ENCODE measurements at places on chromosomes 6 and 20. TPM values are rescaled to one million over a fixed set of nuclear protein-coding genes. Genes with fewer than 3 reads are reported as not detected.

Gene PDYN
- not detected for total RNA-seq

GRCh38 chr6:137874204-137875057 is 7.4 kb downstream of the TNFAIP3 start:
- no peak for DNase-seq

GRCh38 chr6:41940759-41941279 is 789 bp downstream of the CCND3 start:
- peak; percentile 34 for DNase-seq

Gene RBM38
- 176 TPM for total RNA-seq

DNA sequence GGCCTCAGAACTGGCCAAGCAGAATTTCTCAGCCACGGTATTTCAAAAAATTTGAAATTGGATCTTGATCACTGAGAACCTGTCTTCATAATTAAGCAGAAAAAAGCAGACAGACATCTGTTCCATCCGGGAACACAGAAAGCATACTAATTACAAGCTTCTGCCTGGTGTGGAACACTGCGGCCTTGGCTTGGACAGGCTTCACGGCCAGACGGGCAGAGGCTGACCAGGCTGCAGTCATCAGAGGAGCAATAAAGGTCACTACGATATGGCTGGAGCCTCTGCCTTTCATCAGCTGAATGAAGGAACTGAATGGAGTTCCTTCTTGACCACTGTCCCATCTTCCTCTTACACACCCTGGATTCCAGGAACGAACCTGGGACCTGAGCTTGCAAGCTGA is 3.9 kb upstream of the NRSN1 start:
- no peak for DNase-seq

DNA sequence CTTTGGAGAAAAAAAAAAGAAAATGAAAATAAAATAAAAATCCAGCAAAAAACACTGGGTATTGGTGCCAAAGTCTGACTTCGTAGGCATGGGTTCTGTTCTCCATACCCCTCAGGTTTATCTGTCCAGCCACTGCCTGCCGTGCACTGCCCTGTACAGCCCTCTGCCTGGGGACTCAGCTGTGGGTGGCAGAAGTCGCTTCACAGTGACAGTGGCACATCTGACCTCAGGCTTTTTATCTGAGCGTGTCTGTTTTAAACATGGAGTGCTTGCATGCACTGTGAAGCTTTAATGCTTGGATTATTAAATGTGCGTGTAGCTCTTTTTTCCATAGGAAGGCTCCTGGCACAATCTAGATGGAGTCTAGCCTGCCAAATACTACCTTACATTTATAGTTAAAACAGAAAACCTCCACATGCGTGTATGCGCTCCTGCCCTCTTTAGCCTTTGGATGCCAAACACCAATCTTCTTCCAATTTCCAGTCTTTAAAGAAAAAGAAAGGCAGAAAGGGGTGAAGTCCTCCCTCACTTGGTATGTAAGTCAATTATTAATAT is 375.5 kb downstream of the UTRN start:
- no peak for DNase-seq

Gene TLDC2
- total RNA-seq, result not detected

GRCh38 chr6:99349171-99350141 is at the start of gene FAXC:
TSS of gene FAXC (minus strand) at chr6:99349674. CDS start at chr6:99349372, 302 bp downstream.
- no peak for DNase-seq

GRCh38 chr20:36117638-36118037 is 36.9 kb upstream of the EPB41L1 start:
- no peak for DNase-seq

Gene TFEB
- total RNA-seq, result 17.6 TPM

DNA sequence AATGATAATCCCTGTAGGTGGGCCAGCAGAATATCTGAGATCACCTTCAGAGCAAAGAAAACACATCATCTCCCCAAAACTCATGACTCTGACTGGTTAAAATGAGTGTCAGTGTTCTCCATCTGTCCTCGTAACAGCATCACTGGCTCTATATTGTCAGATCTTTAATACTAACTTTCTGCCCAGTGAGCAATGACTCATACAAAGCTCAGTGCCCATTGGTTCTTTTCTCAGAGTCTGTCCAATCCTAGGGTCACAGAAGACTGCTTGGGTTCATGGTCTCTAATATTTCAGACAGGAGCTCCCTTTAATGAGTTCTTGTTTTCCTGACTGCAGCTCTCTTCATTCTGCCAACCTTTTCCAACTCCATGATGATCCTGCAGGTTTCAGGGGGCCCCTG is 36.4 kb downstream of the HLA-DPB1 start:
- no peak for DNase-seq

DNA sequence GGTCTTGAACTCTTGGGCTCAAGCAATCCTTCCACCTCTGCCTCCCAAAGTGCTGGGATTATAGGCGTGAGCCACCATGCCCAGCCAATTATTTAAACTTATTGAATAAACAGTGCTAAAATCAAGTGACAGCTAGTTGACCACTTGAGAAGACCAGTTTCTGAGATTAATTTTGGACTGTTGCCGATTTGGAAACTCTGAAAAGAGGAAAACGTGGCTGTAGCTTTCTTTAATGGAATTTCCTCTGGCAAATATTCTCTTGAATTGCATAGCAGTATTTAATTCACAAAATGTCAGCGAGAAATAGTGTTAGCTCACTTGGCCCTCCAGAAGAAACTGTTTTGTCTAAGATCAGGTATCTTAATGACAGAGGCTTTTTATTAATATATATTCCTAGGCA is 754.5 kb downstream of the HDGFL1 start:
- no peak for DNase-seq

GRCh38 chr6:33957892-33958525 is 154.2 kb upstream of the MLN start:
- DNase-seq, result no peak

GRCh38 chr6:22399693-22400092 is 102.9 kb upstream of the PRL start:
- DNase-seq, result no peak

Gene GNRH2
- total RNA-seq, result 0.94 TPM

- no peak for DNase-seq
Measured at GRCh38 chr6:135832166-135832565, 19.3 kb upstream of the PDE7B start.

- DNase-seq, result no peak
Measured at GRCh38 chr6:136104556-136104955, 145.6 kb downstream of the MTFR2 start.

Gene PTCHD4
- total RNA-seq, result not detected

GRCh38 chr6:146950351-146950835 is 253.8 kb upstream of the STXBP5 start:
- no peak for DNase-seq

DNA sequence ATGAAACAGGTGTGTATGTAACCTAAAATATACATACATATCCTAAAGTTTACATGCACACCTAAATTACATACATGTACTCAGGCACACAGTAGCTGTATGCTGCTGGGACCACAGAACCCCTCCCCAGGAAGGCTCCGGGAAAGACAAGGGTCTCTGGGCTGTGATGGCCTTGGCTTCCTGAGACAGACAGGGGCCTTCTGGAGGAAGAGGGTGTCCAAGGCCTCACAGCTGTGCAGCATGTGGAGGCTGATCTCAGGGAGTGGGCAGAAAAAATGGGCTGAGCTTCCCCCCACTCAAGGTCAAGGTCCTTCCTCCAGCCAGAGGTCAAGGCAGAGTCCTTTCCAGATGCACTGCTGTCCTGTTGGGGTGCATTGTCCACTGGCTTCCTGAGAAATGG is 129.1 kb upstream of the THBS2 start:
- no peak for DNase-seq

DNA sequence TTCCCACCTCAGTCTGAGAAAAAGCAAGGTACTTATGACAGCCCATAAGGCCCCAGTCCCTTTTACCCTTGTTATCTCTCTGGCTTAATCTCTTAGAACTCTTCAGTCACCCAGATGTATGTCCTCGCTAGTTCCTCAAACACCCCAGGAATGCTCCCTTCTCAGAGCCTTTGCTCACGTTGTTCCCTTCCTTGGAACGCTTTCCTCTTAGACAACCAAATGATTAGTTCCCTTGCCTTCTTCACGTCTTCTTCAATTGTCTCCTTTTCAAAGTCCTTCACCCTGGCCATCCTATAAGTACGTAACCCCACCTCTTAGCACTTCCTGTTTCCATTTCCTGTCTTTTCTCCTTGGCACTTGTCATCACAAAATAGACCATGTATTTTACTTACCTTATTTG is 1.1 kb upstream of the APOBEC2 start:
- DNase-seq, result no peak

DNA sequence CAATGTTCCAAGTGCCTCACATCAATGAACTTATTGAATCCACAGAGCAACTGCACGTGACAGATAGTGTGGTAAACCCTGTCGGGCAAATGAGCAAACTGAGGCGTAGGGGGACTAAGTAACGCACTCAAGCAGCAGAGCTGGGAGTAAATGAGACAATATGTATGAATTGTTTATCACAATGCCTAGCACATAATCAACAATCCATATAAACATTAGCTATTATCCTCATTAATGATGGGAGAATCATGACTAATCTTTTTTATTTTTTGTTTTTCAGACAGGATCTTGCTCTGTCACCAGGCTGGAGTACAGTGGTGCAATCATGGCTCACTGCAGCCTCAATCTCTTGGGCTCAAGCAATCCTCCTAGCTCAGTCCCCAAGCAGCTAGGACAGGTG is 43.9 kb upstream of the B4GALT5 start:
- no peak for DNase-seq

- no peak for DNase-seq
Measured at GRCh38 chr20:11853359-11853758, 64.3 kb upstream of the BTBD3 start.

- DNase-seq, result no peak
Measured at GRCh38 chr6:56840467-56841380, 114.2 kb upstream of the BEND6 start.

GRCh38 chr20:18672834-18673233 is 85.0 kb downstream of the DTD1 start:
- DNase-seq, result no peak

DNA sequence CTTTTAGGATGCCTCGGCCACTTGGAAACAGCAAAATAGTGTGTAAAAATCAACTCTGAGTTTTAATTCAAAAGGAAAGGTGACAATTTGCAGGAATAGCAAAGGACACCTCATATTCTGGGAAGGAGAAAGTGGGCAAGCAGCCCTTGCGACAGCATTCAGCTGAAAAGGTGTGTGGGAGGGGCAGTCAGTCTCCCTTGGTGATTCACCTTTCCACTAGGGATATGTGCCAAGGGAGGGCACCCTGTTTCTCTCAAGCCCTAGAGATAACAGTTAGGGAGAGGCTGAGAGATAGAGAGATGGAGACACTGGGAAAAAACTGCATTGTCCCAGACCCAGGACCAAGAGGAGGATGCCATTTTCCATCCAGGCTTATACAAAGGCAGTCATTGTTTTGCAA is 228.1 kb downstream of the EPM2A start:
- DNase-seq, result no peak

DNA sequence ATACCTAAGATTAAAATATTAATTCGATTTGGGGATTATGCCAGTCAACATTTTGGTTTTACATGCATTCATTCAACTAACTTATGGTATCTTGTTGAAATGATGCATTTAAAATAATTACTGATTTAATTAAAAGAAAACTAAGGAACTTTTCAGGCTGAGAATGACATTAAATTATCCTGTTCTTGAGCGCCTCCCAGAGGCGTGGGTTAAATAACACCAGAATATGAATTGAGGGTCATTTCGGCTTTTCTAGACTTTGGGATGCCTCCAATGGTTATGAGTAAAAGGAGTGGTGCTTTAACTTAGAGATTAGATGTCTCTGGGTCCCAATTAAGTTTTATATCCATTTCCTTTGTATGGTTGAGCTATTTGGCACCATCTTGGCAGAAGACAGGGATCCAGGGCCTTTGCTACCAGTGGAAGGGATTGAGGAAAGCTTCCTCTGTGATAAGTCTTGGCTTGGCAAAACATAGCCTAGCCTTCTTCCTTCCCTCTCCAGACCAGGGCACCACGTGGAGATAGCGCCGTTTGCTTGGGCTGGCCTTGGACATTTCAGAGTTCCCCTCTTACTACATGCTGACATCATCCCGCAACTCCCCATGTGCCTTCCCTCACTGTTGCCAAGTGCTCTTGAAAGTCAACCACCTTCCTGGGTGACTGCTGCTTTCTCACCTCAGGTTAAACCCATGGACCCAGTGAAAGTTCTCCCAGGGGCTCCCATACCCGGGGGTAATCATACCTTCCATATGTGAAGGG is 28.7 kb downstream of the GNAS start:
- DNase-seq, result no peak

Gene CDH4
- total RNA-seq, result 0.55 TPM

Gene MAP7
- 0.27 TPM for total RNA-seq

- DNase-seq, result no peak
Measured at GRCh38 chr20:60732322-60732721, 519.7 kb upstream of the CDH4 start.

Gene TP53TG5
- not detected for total RNA-seq

DNA sequence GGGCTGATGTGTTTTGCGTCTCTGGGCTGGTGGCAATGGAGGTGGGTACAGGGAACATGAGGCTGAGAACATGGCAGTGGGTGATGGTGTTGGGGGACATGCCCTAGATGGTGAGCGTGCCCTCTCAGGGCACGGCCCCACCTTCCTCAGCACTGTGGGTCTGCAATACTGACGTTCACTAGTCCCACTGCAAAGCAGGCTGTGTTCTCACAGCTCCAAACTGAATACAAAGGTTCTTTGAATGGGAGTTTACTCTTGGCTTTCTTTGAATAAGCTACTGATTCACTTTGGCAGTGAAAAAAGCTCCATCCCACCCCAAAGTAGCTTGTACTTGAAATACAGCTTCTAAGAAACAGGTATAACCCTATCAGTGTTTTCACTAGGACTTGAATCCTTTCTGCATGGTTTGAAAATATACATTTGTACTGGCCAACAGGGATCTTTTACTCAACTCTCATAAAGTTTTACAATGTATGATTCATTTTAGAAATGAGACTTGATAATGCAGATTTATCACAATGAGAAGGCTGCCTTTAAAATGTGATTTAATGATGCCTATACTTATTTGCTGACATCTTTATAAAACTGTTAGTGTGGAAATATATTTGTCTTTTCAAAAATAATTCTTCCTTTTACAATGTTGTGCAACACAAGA is 400.7 kb downstream of the ZFAND3 start:
- no peak for DNase-seq

- no peak for DNase-seq
Measured at GRCh38 chr6:122553697-122554096, 56.5 kb upstream of the PKIB start.

- no peak for DNase-seq
Measured at GRCh38 chr20:59033616-59034165, 1.6 kb upstream of the ATP5F1E start.

GRCh38 chr20:62028384-62028783 is 37.3 kb downstream of the TAF4 start:
- DNase-seq, result no peak

DNA sequence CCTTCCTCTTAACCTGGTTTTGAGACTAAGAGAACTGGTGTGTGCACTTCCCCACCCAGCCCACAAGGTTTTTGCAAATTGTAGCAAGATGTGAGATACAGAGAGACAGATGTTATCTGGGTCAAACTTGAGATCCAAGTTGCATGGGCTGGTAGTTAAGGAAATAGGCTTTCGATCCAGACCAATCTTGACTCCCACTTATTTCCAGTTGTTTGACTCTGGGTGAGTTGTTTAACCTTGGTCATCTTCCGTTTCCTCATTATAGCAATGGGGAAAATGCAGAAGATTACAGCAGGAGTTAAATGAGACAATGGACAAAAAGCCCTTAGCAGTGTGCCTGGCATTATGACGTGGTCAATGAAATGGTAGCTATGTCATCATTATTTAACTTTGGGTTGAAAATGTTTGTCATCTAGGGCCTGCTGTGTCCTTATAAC is 1.7 kb downstream of the SNX21 start:
- no peak for DNase-seq

All from T-helper 17 cell (primary cell).